NCI-H1417 treated with DMSO at 0.1 percent for 48 hours (cell line): ENCODE measurements at places on chromosomes 12 and 14.

GRCh38 chr12:77577791-77578190, 252.9 kb upstream of the NAV3 start:
- DNase-seq, result no peak

- no peak for DNase-seq
Observed at GRCh38 chr14:74083784-74084276, 423 bp downstream of the ALDH6A1 start.

GRCh38 chr14:74614508-74615495, 2.8 kb upstream of the LTBP2 start:
- no peak for DNase-seq

GRCh38 chr12:129779989-129780388, 123.8 kb downstream of the TMEM132D start:
- no peak for DNase-seq

DNA sequence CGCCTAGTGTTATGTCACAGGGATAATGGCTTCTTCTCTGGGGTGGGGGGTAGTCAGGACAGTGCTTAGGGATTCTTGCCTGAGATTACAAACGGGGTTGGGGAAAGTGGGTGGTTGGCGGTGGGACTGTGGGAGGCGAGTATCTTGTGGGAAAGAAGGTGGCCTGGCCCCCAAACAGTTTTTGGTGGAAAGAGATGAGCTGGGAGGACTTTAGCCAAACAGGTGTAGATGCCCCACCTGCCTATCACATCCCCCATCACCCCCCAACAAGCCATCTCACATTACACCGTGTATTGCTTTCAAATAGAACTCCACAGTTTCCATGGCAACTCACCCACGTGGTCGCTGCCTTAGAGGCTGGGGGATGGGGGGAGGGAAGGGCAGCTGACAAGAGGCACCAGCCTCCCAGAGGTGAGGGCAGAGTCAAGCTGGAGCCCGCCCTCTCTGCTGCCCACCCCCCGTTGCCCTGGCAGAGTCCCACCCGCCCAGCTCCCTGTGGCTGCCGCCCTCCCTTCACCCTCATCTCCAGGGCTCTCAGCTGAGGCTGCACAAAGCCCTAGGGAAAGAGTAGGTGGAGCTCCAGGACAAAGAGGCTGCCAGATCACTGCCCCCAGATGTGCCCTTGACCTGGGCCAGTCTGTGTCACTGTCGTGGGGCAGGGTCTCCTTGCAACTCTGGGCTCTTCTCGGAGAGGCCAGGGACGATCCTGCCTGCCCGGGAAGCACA, 98.3 kb downstream of the LRRC74A start:
- peak; percentile 95 for DNase-seq

DNA sequence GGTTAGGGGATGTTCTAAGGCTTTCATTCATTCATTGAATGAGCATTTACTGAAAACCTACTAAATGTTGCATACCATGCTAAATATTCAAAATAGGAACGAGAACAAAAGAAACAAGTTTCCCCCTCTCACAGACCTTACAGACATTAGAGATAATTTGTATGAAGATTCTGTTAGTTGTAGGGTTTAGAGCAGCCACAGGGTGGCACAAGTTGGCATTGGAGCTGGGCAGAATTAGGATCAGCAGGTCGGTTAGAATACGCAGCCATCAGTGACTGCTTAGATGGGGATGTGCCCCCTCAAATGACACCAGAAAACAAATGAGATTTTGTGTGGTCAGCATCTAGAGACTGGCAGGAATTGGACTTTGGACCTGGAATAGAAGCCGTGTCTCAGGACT, 166.3 kb upstream of the DAAM1 start:
- no peak for DNase-seq

- no peak for DNase-seq
Observed at GRCh38 chr14:65495196-65495595, 82.7 kb downstream of the FUT8 start.

GRCh38 chr14:39682582-39682981, 250.3 kb upstream of the FBXO33 start:
- DNase-seq, result no peak

DNA sequence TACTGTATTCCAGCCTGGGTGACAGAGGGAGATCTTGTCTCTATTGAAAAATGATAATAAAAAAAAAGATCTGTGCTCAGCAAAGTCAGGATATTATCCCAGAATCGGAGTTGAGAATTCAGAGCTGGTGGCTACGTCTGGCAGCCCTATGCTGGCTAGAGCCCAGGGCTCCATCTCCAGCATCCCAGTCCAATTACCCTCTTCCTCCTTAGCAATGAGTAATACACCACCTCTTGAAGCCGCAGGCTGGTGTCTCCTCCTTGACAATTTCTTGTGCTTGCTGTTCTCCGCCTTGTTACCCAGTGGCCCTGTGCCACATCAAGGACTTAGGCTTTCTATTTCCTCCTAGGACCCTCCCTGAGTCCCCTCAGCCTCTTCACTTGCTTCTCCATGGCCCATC, 38.4 kb upstream of the DDX11 start:
- no peak for DNase-seq

DNA sequence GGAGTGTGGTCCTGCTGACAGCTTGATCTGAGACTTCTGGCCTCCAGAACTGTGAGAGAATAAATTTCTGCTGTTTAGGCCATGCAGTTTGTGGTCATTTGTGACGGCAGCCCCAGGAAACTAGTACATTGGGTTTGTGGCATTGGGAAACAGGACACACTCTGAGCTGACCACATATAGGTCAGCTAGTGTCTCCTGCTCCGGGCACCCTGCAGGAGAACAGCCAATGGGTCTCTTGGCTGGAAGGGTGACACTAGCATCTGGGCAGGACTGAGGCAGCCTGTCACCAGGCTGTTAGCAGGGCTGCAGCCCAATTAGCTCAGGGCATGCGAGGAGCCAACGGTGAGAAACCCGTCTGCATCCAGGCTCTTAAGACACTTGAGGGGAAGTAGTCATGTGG, 83.2 kb downstream of the PITPNM2 start:
- no peak for DNase-seq

GRCh38 chr12:58364389-58365086, 423.2 kb downstream of the ATP23 start:
- DNase-seq, result no peak

GRCh38 chr12:113070117-113070906, 13.8 kb downstream of the DTX1 start:
- no peak for DNase-seq

- DNase-seq, result no peak
Observed at GRCh38 chr14:43949400-43949799, 557.7 kb downstream of the FSCB start.

DNA sequence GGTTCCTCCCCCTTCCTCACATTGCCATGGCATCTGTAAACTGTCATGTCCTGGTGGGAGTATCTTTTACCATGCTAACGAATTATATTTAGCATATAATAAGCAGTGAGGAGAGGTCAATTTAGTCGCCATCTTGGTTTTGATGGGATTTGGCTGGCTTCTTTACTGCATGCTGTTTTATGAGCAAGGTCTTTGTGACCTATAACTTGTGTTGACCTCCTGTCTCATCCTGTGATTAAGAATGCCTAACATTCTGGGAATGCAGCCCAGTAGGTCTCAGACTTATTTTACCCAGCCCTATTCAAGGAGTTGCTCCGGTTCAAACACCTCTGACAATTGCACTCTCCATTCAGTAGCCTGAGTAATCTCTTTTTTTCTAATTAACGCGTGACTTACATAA, 2.1 kb upstream of the EIF4B start:
- DNase-seq, result no peak

GRCh38 chr12:86312232-86312631, 56.0 kb upstream of the MGAT4C start:
- DNase-seq, result no peak

GRCh38 chr14:21536418-21537089, 10.4 kb upstream of the SALL2 start:
- no peak for DNase-seq

- no peak for DNase-seq
Observed at GRCh38 chr12:17793854-17794253, 296.1 kb downstream of the RERGL start.
